ENCODE measurements at places on chromosomes 1 and 21.

- no peak for DNase-seq
These were observed 23.1 kb downstream of the EIF2D start for GRCh38 chr1:206589206-206589605.

GRCh38 chr1:30450148-30450817 is 273.1 kb downstream of the MATN1 start:
- no peak for DNase-seq

GRCh38 chr1:109398343-109399225 is 866 bp upstream of the SORT1 start:
- no peak for DNase-seq

DNA sequence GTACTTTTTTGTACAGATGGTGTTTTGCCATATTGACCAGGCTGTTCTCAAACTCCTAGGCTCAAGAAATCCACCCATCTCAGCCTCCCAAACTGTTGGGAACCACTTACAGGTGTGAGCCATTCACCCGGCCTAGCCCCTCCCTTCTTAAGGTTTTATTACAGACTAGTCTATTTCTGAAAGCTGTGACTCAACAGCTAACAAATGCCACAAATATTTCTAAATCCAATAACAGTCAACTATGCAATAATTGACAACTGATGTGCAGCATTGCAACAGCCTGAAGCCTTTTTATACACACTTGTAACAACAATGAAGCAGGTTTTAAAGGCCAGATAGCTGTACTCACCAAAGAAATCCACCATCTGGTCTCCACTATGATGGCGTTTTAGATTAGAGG is 51.4 kb downstream of the GRIK1 start:
- no peak for DNase-seq

DNA sequence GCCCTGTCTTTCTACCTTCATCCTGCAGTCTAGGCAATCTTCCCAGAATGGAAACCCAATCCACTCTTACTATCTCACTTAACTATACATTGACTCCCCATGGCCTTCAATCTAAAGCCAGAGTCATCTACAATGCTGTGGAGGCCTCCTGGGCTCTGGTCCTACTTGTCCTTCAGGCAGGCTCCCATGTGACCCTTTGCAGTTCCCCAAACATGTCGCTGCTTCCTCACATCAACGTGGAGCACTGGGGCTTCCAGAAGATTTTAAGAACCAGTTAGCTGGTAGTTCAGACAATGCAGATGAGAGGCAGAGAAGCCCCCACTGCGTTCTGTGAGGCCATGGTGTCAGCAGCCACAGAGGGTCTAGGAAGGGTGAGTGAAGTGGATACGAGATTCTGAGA is 18.6 kb downstream of the LYPD8 start:
- DNase-seq: no peak

DNA sequence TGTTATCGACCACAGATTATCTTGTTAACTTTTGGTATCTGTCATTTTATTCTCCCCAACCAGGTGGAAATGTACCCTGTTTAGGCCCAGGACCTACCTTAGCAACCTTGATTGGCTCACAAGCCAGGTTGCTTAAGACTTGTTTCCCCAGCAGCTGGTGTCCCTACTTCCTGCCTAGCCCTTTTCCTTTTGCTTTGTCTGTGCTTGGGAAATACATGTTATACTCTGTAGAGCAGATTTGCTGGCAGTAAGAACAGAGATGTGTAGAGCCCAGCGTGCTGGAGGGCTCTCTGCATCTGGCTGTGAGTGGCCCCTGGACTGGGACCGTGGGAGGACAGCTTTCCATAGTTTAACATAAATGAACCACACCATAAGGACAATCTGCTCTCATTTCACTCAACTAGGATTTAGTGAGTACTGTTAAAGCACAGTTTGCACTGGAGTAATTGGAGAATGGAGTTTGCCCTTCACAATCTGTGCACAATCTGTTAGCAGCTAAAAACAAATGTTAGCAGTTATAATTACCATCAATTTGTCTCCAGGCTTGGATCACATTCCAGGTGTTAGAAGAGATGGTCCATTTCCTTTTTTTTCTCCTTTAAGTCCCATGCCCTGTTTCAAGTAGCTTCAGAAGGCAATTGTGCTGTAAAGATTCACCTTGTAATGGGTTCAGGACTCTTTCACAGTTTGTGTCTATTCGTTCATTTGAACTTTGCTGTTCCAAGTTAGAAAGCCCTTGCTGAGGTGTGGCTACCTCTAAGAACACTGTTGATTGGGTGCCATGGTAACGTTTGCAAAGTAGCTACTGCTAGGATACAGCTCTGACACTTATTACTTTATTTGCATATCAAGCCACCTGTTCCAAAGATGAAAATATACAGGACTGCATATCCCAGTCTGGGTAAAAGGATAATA is at the start of gene APOBEC4:
Gene APOBEC4 (minus strand): TSS at position 770 of the 915 bp plus-strand sequence. CDS start 4,535 bp downstream, outside the sequence.
- no peak for DNase-seq

GRCh38 chr1:152907686-152908601 is at the start of gene IVL:
Gene IVL (plus strand): TSS chr1:152908546. CDS start chr1:152909798, 1,252 bp downstream.
- no peak for DNase-seq

DNA sequence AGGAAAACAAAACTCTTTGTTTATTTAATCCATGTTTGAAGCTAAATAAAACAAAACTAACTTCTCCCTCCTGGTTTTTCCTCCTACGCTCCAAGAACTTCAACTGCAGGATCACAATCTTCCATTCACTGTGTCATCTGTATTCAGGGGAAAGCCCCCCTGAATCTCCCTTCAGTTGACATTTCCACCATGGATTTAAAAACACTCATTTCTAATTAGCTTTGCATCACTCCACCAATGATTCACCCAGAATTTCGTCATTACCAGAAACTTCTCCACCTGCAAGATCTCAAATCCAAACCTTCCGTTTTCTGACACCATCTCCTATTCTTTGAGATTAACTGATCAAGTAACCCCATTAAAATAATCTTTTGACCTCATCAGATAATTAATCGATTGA is 10.9 kb upstream of the RGS5 start:
- DNase-seq: no peak

GRCh38 chr1:157399343-157399983 is 152.9 kb downstream of the FCRL5 start:
- DNase-seq: no peak

- no peak for DNase-seq
These were observed 42.0 kb upstream of the CD34 start for GRCh38 chr1:207952617-207953542.

- no peak for DNase-seq
These were observed 16.5 kb downstream of the DR1 start for GRCh38 chr1:93362237-93362636.

All from SK-N-DZ (cell line).